ENCODE measurements at places on chromosomes 1 and 21. TPM values are rescaled to one million over a fixed set of nuclear protein-coding genes. Genes with fewer than 3 reads are reported as not detected.

The LEFTY1 gene
- 0.12 TPM for total RNA-seq

The TSACC gene
- total RNA-seq: not detected

The ZBED6 gene
- 21.3 TPM for total RNA-seq

The RGSL1 gene
- not detected for total RNA-seq

The VANGL2 gene
- total RNA-seq: not detected

The ERO1B gene
- total RNA-seq: 2.4 TPM

The HDGF gene
- total RNA-seq: 374 TPM

The CCDC24 gene
- total RNA-seq: 2.7 TPM

The IPP gene
- 13.9 TPM for total RNA-seq

The GCSAML gene
- not detected for total RNA-seq

The IL19 gene
- not detected for total RNA-seq

The PGLYRP3 gene
- total RNA-seq: not detected

- DNase-seq: no peak
Measured at GRCh38 chr1:192830595-192831246, 21.9 kb downstream of the RGS2 start.

GRCh38 chr1:182205351-182206022, 144.0 kb upstream of the ZNF648 start:
- no peak for DNase-seq

DNA sequence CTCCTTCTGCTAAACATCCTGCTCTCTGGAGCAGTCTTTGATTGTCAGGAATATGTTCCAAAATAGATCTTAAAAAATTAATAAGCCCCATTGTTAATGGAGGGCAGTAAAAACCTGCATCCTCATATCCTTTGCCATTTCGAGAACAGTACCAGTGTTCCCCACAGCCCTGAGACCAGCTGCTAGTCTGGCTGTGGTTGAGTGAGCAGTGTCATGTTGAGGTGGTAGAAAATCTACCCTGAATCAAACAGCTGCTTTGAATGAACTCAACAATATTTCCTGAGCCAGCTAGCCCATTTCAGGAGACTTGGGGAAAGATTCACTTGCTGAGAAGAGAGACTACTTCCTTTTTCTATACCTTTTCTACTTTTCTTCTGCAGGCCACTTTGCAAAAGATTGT, 24.4 kb downstream of the FABP3 start:
- DNase-seq: no peak

- no peak for DNase-seq
Measured at GRCh38 chr1:168148916-168149315, 12.2 kb upstream of the GPR161 start.

DNA sequence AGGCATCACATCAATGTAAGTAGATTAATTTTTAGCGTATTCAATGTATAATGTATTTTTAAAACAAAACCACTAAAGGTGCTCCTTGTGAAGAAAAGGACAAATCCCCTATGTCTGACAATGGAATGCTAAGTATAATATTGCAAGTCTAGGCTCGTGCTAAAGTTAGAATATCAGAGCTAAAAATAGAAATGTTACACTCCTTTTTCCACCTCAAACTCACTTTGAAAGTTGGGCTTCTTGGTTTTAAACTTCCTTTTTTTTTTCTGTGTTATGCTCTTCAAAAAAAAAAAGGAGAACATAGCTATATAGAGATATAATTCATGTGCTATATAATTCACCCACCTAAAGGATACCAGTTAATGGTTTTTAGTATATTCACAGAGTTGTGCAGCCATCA, 3.6 kb upstream of the SERBP1 start:
- DNase-seq: no peak

DNA sequence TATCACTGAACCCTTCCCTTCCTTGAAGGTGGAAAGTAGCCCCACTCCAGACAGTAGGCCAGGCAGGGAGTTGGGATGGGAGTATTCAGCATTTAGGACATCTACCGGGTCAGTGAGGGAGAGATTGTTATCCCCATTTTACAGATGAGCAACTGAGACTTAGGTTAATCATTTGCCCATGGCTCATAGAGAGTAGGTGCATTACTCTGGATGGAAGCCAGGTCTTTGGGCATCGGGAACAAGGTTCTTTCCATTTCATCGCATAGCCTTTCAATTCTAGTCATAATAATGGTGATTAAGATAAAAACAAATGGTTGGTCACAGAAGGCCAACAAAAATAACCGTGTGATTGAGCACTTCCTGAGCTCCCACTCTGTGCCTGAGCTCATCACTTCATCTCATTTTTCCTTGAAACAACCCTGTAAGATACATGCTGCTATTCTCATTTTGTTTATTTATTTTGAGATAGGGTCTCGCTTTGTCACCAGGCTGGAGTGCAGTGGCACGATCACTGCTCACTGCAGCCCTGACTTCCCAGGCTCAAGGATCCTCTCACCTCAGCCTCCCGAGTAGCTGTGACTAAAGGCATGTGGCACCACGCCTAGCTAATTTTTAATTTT, 64.8 kb downstream of the NAV1 start:
- DNase-seq: no peak

DNA sequence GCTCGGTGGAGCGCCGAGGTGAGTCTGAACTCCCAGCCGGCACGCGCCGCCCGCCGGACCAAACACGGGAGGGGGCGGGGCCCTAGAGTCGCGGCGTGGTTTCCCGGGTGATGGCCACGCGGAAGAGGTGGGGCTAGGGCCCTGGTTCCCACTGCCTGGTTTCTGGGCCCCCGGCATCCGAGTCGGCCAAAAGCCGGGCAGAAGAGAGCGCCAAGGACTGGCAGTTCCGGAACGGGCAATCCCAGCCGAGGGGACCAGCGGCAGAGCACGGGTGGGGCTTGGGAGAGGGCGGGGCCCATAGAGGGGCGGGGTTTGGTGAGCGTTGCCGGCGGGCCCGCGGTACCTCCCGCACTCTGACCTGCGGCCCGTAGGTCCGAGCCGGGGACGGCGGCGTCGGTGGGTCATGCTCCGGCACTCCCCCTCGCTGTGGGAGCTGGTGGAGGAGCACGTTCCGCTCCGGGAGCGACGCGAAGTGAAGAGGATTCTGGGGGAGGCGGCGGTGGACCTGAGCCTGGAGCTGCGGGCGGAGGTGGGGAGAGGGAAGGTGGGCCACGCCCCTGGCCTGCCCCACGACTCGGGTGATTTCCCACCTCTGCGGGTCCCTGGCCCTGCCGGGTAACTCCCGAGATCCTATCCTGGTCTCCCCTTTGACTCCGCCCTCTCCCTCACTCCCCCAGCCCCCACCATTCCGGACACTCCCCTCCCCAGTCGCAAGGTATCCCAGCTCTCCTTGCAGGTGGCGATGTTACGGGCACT, at the start of gene CCDC24:
CCDC24 (plus strand) TSS at position 124 of the 756 bp plus-strand sequence; CDS start at position 404, 280 bp downstream.
- DNase-seq: peak; percentile 74

GRCh38 chr1:188782220-188782841, 1695.3 kb downstream of the BRINP3 start:
- no peak for DNase-seq

DNA sequence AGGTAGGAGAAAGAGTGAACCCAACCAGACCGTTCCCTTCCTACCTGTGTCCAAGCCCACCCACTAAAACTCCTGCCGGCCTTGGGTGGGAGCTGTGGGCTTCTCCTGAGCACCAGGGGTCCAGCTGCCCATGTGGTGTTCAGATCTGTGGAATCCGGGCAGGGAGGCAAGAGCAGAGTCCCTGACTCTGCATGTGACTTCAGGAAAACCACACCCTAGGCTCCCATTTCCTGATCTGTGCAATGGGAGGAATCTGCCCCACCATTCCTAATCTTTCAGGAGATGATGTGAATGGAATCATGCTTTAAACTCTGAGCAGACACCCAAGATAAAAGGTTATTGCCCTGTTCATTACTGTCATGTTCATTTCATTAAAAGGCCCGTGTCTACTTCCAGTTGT, 27.6 kb downstream of the EIF2D start:
- no peak for DNase-seq

GRCh38 chr1:234610061-234610665, at the start of gene IRF2BP2:
Gene IRF2BP2 (minus strand): TSS chr1:234610178. CDS start chr1:234609494, 684 bp downstream.
- peak; percentile 83 for DNase-seq

GRCh38 chr1:212471286-212471685, 38.6 kb downstream of the NENF start:
- no peak for DNase-seq

GRCh38 chr1:18795002-18795689, 64.3 kb downstream of the TAS1R2 start:
- no peak for DNase-seq

GRCh38 chr1:223031733-223032601, 111.1 kb downstream of the TLR5 start:
- no peak for DNase-seq

GRCh38 chr1:60878323-60878722, 204.0 kb upstream of the NFIA start:
- no peak for DNase-seq

- no peak for DNase-seq
Measured at GRCh38 chr1:234774971-234775370, 165.0 kb upstream of the IRF2BP2 start.

- DNase-seq: no peak
Measured at GRCh38 chr21:35491114-35491513, 442.0 kb upstream of the RUNX1 start.

DNA sequence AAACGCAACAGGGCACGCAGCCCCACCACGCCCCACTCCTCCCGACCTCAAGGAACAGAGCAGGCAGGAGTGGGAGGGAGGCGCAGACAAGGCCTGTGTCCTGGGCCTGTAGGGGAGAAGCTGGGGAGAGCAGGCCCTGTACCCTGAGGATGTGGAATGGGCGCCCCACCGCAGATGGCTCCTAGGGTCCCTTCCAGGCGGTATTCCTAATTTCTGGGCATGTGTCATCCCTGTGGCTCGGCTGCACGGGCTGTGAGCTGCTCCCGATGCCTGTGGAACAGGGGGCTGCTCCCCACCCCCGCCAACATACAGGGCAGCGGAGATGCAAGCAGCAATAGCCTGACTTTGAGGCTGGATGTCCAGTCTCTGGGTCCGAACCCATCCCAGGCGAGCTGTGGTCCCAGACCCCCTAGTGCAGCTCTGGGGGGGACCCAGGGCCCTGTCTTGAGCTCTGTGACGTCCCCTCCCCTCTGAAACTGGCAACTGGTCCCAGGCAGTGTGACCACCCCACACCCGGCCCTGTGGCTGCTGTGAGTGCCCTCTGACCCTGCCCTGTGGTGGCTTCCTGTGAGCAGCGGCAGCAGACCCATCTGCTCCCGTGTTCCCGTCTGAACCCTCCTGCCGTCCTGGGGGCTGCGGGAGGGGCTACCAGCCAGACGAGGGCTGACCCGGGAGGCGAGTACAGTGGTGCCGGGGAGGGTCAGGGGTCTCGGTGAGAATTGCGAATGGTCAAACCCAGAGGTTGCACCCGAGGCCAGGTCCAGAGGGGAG, 13.9 kb upstream of the COL6A2 start:
- DNase-seq: no peak

- DNase-seq: no peak
Measured at GRCh38 chr1:29256394-29256793, 20.1 kb downstream of the PTPRU start.

GRCh38 chr21:43971201-43971991, 40.7 kb upstream of the TRAPPC10 start:
- DNase-seq: no peak

DNA sequence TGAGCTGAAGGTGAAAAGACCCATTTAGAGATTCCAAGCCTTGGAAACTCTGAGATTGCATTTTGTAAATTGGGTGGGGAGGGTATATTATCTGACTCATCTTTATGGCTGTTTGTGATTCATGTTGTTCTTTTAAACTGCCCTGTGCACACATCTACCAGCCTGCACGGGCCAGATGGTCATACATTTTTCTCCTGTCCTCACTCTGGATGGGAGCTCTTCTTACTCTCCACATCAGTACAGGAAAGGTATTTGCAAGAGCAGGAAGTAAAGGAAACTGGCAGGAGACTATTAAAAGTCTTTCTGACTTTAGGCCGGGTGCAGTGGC, 14.3 kb upstream of the NMNAT2 start:
- no peak for DNase-seq

DNA sequence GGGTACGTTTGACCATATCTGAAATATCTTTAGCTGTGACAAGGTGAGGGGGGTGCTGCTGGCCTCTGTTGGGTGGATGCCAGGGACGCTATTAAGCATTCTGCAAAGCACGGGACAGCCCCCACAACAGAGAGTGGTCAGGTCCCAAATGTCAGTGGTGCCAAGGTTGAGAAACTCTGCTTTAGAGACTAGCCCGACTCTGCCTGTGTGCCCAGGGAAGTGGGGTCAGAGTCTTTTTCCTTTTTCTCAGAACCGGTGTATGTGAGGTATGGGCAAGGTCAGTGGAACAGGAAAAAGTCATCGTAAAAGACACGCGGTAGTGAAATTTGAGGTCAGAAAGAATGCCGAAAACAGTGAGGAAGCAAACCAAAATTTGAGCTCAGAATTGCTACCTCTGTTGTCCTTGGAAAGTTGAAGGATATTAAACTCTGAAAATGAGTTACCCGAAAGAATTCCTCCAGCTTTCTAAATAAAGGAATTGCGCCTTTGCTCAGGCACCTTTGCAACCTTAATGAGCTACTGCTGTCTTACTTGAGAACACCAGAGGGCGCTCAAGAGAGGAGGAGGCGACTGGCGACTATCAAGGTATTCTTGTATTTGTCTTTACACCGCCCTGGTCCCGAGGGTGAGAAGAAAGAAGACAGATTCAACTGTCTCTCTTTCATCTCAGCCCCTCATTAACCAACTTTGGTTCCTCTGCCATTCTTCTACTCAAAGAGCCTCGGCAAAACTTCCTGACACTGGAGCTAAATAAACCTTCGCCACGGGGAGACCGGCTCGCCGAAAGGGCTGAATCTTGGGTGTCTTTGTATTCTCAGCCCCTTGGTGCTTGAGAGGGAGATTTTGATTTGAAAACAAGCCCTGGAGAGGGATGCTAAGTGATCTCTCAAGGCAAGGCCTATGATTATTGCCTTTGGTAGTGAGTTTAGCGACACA, 85.4 kb upstream of the OLIG2 start:
- DNase-seq: no peak

- DNase-seq: no peak
Measured at GRCh38 chr1:1167398-1167821, 6.3 kb upstream of the TTLL10 start.

- DNase-seq: no peak
Measured at GRCh38 chr1:152048416-152049009, 11.7 kb upstream of the S100A11 start.

DNA sequence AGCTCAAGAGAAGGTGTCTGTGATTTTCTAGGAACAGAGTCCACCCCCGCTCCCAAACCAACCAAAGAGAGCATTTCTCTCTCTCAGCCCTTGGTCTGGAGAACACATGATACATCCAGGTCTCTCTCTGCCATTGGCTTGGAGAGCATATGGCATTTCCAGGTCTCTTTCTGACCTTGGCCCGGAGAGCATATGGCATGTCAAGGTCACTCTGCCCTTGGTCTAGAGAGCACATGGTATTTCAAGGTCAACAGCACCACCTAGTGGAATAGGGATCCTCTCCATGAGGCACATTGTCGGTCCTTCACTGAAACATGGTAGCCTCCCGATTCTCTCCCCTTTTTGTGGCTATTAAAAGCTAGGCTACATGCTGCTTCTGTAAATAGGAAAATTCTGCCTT, 437.7 kb upstream of the OLFM3 start:
- DNase-seq: no peak

- DNase-seq: no peak
Measured at GRCh38 chr1:107953556-107953955, 11.4 kb downstream of the VAV3 start.

DNA sequence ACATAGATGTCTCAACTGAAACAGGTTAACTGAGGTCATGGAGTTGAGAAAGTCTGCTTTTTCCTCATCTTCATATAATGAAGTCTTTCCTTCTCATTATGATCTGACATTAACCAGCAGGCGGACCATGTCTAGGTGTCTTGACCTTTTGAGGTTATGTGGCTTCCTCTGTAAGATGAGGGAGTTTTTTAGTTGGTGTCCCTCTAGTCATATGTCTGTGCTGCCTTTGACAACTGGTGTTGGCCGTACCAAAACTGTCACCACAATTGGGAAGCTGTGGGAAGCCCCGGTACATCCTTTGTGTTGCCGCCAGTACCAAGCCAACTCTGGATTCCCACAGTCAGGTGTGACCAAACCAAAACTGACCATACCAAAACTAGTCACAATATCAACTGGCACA, 105.1 kb downstream of the PBX1 start:
- no peak for DNase-seq
